ENCODE measurements at places on chromosomes 5 and 9.

DNA sequence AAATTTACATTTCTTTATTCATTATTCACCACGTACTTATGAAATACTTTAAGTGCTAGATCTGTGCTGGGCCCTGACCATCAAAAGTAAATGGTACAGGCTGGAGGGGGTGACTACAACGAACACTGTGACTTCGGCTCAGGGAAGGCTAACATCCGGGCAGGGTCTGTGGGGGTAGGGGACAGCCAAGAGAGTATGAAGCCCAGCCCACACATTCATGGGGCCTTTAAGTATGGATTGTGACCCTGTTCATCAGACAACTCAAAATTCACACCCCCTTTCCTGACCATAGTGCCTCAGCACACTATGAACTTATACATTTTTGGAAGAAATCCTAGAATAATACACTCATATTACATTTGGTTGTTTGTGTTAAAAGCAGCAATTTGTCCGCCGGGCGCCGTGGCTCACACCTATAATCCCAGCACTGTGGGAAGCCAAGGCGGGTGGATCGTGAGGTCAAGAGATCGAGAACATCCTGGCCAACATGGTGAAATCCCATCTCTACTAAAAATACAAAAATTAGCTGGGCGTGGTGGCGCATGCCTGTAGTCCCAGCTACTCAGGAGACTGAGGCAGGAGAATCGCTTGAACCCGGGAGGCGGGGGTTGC lies 33.3 kb downstream of the MORN5 start:
- DNase-seq = no peak

- DNase-seq = no peak
Observed at GRCh38 chr5:138241688-138242571, 28.8 kb upstream of the CDC23 start.

DNA sequence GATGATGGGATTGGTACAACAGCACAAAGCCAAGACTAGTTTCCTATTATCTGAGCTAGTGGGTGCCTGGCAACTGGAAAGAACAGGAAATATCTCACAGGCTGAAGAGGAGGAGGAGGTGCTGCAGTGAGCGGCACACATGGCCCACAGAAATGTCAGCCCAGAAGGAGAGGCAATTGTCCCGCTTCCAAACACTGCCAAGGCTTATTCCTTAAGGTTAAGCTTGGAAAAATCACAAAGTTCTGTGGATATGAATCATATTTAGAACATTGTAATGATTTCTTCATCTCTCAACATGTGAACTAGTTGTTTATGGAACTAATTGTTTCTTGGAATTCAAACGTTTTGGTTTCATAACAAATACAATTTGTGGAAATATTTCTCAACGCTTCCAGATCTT lies 1019.5 kb upstream of the SEMA6A start:
- no peak for DNase-seq

- DNase-seq = no peak
Observed at GRCh38 chr5:15951550-15951949, 228.0 kb downstream of the MARCHF11 start.

DNA sequence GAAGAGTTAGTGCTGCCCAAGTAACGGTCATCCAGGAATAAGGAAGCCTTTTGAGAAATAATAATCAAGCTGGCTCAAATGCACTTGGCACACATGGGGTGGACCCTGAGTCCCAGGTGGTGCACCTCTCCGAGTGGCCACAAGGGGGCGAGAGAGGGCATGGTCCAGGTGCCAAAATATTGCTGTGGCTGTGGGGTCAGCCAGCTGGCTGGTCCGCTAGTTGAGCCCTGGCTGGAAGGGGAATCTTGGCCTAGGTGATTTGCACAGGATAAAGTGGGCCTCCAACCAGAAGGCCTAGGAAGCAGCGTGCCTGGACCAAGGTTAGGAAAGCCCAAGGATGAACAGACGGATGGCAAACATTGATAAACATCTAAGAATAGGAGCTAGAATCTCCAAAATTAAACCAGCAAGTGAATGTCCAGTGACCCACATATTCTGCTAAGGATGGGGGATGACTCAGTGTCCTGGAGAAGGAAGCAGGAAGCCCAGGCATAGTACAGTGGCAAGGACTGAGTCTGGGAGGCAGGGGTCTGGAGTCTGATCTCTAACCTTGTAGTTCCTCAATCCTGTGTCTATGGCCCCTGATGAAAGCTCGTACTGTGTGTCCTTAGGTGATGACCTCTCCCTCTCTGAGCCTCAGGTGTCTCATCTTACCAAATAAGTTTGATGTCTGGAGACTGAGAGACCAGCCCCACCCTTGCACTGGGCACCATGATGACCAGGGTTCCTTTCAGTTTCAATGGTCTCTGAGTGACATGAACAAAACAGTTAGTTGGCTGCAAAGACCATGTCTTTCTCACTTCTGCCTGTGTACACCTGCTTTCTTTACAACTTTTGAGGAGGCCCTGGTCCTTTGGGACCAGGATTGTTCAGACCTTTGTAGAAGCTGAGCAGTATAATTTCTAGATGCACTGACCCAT lies 19.2 kb upstream of the SHB start:
- peak; percentile 78 for DNase-seq

DNA sequence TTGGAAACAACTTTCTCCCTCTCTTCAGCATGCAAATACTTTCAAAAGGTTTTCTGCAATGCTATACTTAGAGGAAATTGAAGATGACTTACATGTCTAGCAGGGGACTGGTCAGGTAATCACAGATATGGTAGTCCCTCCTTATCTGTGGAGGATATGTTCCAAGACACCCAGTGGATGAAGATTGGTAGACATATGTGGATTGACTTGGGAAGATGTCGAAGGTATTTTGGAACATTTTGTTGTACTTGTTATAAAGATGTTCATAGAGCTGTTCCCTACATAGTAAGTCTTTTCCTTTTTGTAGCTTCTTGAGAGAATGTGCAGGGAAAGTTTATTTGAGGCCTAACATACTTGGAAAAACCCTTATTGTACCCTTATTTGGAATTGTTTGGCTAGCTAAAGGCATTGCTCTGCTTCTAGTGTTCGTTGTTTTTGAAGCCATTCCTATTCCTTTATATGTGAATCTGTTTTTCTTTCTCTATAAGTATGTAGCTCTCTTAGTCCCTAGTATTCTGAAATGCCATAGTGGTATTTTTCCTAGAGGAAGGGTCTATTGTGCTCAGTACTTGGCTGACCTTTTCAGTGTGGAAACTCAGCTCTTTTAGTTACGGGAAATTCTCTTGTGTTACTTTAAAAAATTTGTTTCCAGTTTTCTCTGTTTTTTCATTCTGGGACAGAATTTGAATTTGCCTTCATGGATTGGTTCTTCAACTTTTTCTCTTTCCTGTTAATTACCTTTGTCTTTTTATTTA lies 25.7 kb downstream of the GPR151 start:
- no peak for DNase-seq
